ENCODE measurements at places on chromosomes 11 and 22. TPM values are rescaled to one million over a fixed set of nuclear protein-coding genes. Genes with fewer than 3 reads are reported as not detected.

GRCh38 chr11:134625151-134625550 is 213.1 kb upstream of the B3GAT1 start:
- DNase-seq: no peak

GRCh38 chr22:30882184-30882717 is 86.3 kb downstream of the MORC2 start:
- DNase-seq: no peak

DNA sequence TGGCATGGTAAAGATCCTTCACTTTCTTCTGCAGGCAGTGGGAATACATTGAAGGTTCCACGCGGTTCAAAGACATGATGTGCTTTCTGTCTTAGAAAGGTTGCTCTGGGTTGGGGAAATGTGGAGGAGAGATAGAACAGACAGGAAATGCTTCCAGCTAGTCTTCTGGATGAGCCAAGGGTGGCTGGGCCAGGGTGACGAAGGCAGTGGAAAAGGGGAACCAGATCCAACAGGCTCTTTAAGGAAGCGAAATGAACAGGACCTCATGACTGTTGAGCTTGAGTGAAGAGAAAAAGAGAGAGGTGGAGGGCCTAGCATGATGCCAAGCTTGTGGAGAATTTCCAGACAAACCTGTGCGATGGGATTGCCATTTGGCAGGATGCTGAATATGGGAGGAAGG is 56.4 kb upstream of the LMO1 start:
- DNase-seq: no peak

- DNase-seq: no peak
Measured at GRCh38 chr22:43881091-43882061, 10.4 kb downstream of the PNPLA5 start.

GRCh38 chr11:133347988-133348387 is 184.3 kb downstream of the OPCML start:
- DNase-seq: no peak

DNA sequence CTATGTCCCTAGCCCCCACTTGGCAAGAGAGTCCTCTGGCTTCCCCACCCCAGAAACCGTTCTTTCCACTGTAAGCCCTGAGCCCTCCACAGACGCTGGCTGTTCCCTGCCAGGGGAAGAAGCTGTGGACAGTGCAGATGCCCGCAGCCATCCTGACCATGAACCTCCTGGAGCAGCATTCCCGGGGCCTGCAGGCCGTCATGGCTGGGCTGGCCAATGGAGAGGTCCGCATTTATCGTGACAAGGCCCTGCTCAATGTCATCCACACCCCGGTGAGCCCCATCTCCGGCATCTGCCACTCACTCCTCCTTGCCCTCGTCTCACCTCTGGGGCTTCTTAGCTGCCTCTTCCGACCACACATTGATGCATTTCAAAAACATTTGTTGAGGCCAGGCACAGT is 13.2 kb downstream of the BBS1 start:
- DNase-seq: no peak

DNA sequence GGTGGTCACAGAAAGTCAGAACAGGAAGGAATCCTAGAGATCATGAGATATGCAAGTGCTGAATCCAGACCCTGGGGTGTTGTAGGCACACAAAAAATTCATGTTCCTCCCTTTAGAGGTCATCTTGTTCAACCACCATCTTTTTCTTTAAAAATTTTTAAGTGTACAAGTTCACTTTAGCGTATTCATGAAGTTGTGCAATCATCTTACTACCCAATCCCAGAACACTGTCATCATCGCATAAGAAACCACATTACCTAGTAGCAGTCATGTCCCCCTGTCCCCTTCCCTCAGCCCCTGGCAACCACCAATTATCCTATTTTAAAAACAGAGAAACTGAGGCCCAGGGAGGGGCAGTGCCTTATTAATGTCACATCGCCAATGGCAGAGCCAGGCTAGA is 20.3 kb upstream of the WNT11 start:
- DNase-seq: no peak

- no peak for DNase-seq
Measured at GRCh38 chr11:112302226-112302868, 41.7 kb upstream of the PLET1 start.

GRCh38 chr11:34203377-34203871 is 98.0 kb downstream of the NAT10 start:
- no peak for DNase-seq

DNA sequence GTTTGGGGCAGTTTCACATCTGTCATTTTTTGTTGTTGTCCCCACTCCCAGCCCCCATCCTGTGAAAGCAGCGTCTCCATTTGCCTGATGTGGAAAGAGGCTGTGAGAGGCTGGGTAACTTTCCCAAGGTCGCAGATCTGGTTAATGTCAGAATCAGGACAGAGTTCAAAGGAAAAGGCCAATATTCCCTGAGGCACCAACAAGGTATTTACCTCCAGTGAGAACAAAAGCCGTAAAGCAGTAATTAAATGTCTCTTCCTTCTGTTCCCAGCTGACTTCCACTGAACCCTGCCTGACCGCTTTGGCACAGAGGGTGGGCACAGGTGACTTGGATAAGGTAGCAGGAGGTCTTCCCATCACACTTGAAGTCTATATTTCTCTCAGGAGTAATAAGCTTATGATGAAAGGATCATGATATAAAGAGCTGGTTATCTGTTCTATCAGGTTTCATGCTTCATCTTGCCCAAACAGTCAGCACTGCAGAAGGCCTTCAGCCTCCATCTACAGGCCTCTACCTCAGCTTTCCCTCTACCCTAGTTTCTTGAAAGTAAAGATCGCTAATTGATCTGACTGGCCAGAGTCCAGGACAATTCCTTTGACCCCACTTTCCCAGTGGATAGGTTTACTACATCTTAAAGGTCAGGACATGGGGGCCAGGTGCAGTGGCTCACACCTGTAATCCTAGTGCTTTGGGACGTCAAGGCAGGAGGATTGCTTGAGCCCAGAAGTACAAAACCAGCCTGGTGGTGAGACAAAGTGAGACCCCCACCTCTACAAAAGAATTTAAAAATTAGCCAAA is 9.4 kb downstream of the C11orf91 start:
- DNase-seq: no peak

GRCh38 chr11:48170241-48171233 is 46.1 kb upstream of the OR4B1 start:
- no peak for DNase-seq

DNA sequence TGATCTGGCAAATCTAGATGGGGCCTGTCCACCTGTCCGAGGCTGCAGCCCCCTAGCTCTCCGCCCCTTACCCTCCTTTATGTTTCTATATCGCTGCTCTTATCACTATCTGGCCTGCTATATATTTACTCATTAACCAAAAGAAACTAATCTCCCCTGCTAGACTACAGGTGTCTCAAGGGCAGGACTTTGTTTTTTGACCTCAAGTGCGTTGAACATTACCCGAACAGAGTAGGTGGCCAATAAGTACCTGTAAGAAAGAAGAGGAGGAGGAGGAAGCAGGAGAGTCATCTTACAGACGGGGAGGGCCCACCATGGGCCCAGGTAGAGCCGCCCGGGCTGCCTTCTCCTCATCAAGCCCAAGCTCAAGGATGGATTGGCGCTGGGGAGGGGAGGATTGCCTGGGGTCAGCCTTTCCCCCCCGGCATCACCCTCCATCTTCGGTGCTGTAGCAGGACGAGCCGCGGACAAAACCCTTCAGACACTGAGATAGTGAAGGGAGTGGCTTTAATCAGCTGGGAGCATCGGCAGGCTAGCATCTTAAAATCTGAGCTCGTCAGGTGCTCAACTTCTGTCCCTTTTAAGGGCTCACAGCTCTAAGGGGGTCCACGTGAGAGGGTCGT is 1.2 kb upstream of the P2RY6 start:
- DNase-seq: no peak

FADS2 gene
- total RNA-seq: 40.1 TPM

TSPAN4 gene
- total RNA-seq: 188 TPM

INS gene
- not detected for total RNA-seq

RASSF10 gene
- total RNA-seq: 1.7 TPM
